ENCODE measurements at places on chromosomes 2 and 18.

DNA sequence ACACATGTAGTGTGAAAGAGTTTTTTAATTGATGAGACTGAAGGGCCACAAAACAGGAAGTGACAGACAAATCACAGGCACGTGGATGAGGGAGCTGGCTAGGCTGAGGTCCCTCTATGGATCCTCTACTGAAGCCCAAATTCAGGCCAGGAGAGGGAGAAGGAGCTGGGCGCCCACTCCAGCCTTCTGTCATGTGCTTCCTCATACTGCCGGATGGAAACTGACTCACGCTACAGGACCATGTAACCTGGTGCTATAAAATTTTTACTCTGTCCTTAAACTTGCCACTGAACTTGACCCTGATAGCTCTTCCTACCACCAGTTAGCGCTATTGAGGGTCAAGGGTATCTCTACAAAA is 31.3 kb downstream of the PSTPIP2 start:
- no peak for DNase-seq

DNA sequence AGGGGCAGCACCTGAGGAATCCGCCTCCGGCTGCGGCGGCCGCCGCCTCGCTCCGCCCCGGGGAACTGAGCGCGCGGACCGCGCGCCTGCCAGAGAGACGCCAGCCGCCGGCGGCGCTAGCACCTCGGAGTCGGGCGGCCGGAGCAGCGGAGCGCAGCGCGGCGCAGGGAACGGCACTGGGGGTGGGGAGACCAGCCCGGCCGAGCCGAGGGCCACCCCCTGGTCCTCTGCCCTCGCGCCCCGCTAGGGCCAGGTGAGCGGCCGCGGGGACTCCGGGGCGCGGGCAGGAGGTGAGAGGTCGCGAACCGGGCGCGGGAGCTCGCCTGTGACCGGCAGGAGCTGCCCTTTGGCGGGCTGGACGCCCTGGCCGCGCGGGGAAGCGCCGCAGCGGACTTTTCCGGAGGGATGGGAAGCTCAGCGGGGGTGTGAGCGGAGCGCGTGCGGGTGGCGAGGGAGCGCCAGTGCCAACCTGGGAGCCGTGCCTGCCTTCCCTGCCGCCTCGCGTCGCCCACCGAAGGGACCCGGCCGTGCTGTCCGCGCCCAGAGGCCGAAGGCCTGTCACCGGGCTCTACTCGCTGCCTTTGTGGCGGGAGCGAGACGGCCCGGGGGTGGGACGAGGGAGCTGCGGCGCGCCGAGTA is at the start of gene GREB1L:
Gene GREB1L, plus strand, starts transcription at position 92 of the 639 bp plus-strand sequence. CDS start 141,287 bp downstream, outside the sequence.
- DNase-seq: no peak

- DNase-seq: no peak
Measured at GRCh38 chr18:25735459-25735858, 355.0 kb downstream of the SS18 start.

- DNase-seq: no peak
Measured at GRCh38 chr2:197452754-197453122, 614 bp upstream of the COQ10B start.

GRCh38 chr18:9898792-9899549 is 13.2 kb downstream of the TXNDC2 start:
- no peak for DNase-seq

- no peak for DNase-seq
Measured at GRCh38 chr2:126586317-126586716, 69.6 kb upstream of the GYPC start.

GRCh38 chr2:30193104-30193681 is 38.1 kb upstream of the LBH start:
- DNase-seq: no peak

GRCh38 chr2:188599140-188599539 is 307.5 kb downstream of the GULP1 start:
- DNase-seq: no peak

DNA sequence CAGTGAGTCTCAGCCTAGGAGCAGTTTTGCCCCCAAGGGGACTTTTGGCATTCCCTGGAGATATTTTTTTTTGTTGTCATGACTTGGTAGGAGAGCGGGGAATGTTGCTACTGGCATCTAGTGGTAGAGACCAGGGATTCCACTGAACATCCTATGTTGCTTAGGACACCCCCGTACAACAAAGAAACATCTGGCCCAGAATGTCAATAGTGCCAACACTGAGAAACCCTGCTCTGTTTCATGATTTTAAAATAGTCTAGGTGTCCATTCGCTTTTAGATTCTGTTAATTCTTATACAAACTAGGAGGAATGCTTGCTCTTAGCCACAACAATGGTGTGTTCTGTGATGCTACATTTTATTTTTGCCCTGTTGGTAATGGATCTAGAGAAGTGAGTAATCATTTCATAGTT is 225.8 kb upstream of the SIX3 start:
- no peak for DNase-seq

GRCh38 chr18:4125224-4125623 is 329.9 kb downstream of the DLGAP1 start:
- DNase-seq: no peak

- no peak for DNase-seq
Measured at GRCh38 chr18:36330435-36331052, 33.0 kb downstream of the FHOD3 start.

- DNase-seq: no peak
Measured at GRCh38 chr2:72341639-72342038, 194.0 kb upstream of the CYP26B1 start.

GRCh38 chr18:51569153-51569552 is 371.7 kb upstream of the MEX3C start:
- no peak for DNase-seq

DNA sequence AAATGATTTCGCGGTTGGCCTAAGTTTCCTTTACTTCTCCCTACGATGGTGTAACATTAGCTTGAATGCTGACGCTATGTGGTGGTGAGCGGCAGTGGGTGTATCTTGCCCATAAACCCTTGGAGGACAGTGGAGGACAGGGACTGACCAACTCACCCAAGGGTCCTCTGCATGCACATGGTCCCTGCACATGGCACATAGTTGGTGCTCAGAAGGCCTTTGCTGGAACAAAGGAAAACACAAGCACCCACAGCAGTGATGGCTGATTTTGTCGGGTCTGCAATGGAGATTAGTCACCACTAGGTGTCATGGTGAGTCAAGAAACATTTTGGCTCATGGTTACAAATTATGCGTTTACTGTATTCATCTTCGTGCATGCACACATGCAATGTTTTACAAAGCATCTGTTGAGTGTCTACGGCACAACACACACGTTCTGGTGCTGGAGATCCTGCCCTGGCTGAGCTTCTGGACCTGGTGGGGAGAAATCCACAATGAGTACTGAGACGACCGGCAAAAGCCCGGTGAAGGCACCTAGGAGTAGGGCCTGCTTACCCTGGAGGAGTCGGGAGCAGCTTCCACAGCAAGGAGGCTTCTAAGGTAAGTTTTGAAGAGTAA is 44.0 kb downstream of the PDCL3 start:
- no peak for DNase-seq
